ENCODE measurements at places on chromosomes 1 and 21.

DNA sequence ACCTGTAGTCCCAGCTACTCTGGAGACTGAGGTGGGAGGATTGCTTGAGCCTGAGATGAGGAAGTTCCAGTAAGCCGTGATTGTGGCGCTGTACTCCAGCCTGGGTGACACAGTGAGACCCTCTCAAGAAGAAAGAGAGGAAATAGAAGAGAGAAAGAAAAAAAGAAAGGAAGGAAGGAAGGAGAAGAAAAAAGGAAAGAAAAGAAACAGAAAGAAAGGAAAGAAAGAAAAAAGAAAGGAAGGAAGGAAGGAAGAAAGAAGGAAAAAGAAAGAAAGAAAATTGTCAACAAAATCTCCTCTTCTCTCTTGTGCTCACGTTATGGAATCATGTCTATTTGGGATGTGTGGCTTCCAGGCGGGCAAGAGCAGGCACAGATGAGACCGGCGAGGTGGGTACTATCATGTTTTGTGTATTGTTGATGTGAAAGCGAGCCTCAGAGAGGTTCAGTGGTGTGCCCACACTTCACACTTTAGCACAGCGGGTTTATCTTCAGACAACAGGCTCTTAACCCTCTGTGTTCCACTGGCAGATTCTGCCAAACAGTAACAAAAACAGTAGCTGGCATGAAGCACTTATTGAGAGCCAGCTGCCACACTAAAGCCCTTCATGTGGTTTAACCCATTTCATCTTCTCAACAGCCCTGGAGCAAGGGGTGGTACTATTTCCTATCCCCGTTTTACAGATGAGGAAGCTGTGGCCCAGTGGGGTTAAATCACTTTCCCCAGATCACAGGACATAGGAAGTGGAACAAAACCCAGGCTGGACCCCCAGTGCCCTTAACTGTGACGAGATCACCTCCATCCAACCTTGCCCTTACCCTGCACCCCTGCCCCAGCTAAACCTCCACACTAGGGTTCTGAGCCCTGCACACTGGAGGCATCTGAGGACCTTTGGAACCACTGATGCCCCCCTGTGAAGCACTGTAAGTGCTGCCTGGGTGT lies 94.7 kb upstream of the TARDBP start:
- DNase-seq = peak; percentile 32

- no peak for DNase-seq
These were observed 57.0 kb downstream of the SASS6 start for GRCh38 chr1:100075773-100076172.

DNA sequence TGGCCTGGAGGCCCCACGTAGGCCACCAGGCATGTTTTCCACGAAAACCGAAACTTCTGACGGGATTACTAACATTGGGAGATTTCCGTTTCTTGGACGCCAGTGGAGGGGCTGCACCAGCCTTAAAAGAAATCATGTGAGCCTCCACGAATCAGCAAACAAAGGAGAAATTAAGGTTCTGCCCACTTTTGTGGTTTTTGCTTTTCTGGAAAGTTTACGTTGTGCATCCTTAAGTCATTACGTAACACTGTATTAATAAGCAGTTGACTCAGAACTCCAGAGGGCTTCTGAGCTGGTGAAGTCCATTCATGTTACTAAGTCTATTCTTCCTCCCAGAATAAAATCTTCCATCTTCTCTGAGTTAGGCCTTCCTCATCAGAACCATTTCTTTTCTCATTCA lies 168.5 kb downstream of the PSMG1 start:
- no peak for DNase-seq

GRCh38 chr21:29295066-29295650 lies 3.6 kb upstream of the BACH1 start:
- peak; percentile 70 for DNase-seq

GRCh38 chr1:239233626-239234025 lies 152.7 kb upstream of the CHRM3 start:
- DNase-seq = no peak

- no peak for DNase-seq
These were observed 73.6 kb upstream of the LRRC8B start for GRCh38 chr1:89451011-89451410.
